ENCODE measurements at places on chromosomes 6 and 20.

GRCh38 chr20:9255171-9255570 lies 186.3 kb downstream of the PLCB4 start:
- no peak for DNase-seq

DNA sequence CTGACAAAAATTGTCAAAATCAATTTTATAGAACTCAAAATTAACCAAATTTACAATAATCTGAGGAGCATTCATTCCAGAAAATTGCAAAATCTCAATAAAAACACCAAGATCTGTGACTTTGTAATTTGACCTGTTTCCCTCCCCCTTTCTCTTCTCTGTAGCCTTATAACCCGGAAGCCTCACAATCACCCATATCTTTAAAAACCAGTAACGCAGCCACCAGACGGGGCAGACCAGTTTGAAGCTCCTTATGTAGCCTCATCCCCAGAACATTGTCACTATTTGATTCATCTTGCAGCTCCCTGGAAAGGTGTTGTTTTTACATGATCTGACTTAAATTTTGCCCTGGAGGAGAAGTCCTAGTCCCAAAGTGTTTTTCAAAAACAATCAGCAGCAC lies 27.5 kb upstream of the TGM6 start:
- no peak for DNase-seq

DNA sequence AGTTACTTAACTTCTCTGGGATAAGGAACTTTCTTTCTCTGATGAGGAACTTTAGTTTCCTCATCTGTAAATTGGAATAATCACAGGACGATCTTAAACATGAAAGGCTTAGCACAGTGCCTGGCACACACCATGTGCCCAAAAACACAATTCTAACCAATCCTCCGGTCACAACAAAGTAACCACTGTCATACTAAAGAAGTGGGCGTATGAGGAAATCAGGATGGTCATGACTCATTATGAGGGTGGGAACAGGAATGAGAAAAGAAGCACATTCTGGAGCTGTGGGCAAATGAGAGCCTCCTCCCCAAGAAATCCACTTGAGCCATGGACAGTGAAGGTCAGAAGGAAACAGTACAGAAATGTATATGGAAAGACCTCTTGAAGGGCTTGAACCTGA lies 82.9 kb downstream of the LRFN2 start:
- DNase-seq: no peak

GRCh38 chr6:41411961-41412360 lies 76.6 kb downstream of the NCR2 start:
- no peak for DNase-seq

- DNase-seq: no peak
These were observed 509.2 kb downstream of the FRK start for GRCh38 chr6:115551527-115551926.

DNA sequence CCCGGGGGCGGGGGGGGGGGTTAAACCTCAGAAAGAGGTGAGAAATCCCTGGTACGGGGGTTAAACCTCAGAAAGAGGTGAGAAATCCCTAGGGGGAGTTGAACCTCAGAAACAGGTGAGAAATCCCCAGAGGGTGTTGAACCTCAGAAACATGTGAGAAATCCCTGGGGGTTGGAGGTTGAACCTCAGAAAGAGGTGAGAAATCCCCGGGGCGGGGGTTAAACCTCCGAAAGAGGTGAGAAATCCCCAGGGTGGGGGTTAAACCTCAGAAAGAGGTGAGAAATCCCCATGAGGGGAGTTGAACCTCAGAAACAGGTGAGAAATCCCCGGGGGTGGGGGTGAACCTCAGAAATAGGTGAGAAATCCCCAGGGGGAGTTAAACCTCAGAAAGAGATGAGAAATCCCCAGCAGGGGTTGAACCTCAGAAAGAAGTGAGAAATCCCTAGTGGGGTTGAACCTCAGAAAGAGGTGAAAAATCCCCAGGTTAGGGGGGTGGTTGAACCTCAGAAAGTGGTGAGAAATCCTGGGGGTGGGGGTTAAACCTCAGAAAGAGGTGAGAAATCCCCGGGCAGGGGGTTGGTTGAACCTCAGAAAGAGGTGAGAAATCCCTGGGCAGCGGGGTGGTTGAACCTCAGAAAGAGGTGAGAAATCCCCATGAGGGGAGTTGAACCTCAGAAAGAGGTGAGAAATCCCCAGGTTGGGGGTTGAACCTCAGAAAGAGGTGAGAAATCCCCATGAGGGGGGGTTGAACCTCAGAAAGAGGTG lies 87.4 kb downstream of the PLG start:
- DNase-seq: no peak

DNA sequence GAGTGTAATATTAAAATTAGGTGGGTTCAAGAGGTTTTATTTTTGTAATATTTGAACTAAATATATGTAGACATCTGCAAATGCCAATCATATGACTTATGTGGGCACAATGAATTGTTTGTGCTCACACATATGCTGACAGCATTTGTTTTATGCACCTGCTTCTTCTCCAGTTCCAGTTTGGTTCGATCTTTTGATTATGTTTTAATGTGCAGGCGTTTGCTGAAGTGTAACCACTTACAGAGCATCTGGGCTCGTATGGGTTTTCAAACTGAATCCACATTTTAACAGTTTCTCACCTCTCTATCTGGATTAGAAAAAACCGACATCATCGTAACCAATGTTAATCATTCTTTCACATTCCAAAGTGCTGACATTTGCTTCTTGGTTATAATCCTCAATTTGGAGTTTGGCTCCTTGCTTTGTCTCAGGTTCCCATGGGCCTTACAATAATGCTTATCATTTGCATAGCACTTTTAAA lies 129.1 kb upstream of the SPACA1 start:
- DNase-seq: no peak

DNA sequence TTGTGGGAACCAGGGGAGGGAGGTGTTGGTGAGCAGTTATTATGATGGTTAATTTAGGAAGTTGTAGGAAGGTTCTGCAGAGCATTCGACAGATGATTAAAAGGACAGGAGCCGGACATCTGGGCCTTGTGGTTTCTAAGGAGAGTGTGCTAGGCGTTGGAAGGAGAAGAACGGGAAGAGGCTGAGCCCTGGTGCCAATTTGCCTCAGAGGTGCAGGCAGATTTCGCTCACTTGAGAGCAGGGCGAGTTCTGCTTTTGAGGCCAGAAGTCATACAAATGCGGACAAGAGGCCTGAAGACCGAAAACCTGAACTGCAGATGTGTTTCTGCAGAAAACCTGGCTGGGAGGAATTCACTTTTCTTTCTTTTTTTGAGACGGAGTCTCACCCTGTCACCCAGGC lies 30.5 kb upstream of the RPS6KA2 start:
- no peak for DNase-seq

GRCh38 chr6:152316024-152316423 lies 321.1 kb downstream of the SYNE1 start:
- DNase-seq: no peak

- no peak for DNase-seq
These were observed 18.0 kb upstream of the MAFB start for GRCh38 chr20:40706977-40707582.
